ENCODE measurements at places on chromosomes 4 and X.
A peak's percentile ranks its signal among the peaks of the same experiment; 100 is the strongest.

- DNase-seq = no peak
Measured at GRCh38 chr4:48706736-48707135, 73.3 kb downstream of the FRYL start.

GRCh38 chr4:80918004-80918403, 112.5 kb upstream of the BMP3 start:
- no peak for DNase-seq

- no peak for DNase-seq
Measured at GRCh38 chr4:67048530-67048929, 496.8 kb downstream of the CENPC start.

- DNase-seq = peak; percentile 55
Measured at GRCh38 chrX:129553619-129554288, 13.7 kb downstream of the OCRL start.

GRCh38 chrX:74133156-74133796, 170.7 kb upstream of the ZCCHC13 start:
- DNase-seq = peak; percentile 69

DNA sequence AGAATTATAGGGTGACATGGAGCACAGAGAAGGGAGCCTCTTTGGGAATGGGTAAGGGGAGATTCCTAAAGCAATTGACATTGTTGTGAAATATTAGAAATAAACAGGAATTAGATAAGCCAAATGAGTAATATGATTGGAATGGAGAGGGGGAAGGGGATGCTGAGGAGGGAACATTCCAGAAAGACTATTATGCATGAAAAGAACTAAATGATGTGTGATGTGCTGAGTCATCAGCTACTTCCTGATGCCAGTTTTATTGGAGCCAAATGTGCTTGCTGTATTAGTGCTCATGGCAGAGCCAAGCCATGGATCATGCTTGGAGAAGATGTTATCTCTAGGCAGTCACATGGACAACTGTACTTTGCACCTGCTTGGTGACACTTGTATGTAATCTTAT, 189.0 kb upstream of the HCCS start:
- DNase-seq = no peak

DNA sequence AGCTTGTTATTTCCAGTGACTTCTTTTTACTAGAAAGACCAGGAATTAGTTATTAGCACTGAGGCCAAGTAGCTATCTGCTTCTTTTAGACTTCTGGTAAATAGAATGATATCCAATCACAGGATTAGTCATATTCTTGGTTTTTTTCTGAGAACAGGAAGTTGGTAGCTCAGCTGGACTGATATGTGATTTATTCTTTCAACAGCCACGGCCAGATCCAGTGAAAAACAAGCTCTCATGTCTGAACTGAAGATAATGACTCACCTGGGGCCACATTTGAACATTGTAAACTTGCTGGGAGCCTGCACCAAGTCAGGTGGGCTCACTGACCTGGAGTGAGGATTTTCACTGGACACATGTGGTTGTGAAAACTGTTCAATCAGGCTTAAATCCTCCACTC, 48.6 kb downstream of the PDGFRA start:
- no peak for DNase-seq

DNA sequence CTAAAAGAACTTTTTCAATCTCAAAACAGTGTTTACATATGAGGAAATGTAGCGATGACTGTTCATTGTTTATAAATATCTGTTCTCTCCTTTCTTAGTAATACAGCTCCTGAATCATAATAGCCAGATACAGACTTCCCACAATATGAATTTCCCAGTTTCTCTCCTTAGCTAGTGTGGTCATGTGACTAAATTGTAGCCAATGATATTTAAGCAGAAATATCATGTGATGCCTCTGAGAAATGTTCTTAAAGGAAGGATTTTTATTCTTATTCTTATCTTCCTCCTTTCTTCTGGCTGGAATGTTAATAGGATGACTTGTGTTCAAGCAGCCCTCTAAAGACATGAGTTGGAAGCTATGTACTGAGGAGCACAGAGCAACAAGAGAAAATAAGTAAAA, 383.7 kb upstream of the ATOH1 start:
- no peak for DNase-seq

GRCh38 chr4:53852343-53852742, 212.1 kb downstream of the CHIC2 start:
- no peak for DNase-seq

All from NB4 (cell line).